LHCN-M2 (cell line): ENCODE measurements at places on chromosomes 5 and 9. TPM values are rescaled to one million over a fixed set of nuclear protein-coding genes. Genes with fewer than 3 reads are reported as not detected.
A peak's percentile ranks its signal among the peaks of the same experiment; 100 is the strongest.

DNA sequence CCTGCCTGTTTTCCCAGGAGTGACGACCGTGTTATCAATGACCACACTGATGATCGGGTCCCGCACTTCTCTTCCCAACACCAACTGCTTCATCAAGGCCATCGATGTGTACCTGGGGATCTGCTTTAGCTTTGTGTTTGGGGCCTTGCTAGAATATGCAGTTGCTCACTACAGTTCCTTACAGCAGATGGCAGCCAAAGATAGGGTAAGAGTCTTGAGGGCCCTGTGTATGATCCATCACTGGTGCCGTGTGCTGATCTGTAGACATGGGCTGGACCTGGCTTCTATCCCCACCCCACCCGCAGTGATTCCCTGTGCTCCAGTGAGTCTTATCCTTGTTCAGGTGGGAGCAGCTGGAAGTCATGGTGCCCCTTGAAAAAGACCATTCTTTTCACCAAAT is 26.0 kb downstream of the GABRP start:
- DNase-seq, result peak; percentile 5

DNA sequence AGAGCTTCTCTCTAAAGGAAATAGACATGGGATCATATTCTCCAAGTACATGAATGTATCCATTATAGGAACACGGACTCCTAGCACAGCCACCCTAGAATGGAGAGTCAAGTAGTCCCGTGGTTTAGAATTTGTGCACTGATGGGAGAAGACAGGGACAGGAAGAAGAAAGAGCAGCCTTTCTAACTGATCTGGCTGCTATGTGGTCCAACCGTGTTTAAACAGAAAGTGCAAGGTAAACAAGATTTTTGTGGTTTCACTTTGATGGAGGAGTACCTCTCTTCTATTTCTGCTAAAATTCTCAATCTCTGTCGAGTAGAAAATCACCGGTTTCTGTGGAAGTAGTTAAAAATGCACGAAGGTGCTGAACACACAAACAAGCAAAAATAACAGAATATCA is 171.3 kb downstream of the ST8SIA4 start:
- peak; percentile 7 for DNase-seq

- DNase-seq, result no peak
Observed at GRCh38 chr5:118311103-118311819, 677.1 kb downstream of the DTWD2 start.

GRCh38 chr9:2761424-2761823 is 44.1 kb downstream of the KCNV2 start:
- no peak for DNase-seq

- DNase-seq, result no peak
Observed at GRCh38 chr9:11701706-11702105, 991.5 kb upstream of the TYRP1 start.

Gene CYLC2
- not detected in 2 replicates for total RNA-seq

DNA sequence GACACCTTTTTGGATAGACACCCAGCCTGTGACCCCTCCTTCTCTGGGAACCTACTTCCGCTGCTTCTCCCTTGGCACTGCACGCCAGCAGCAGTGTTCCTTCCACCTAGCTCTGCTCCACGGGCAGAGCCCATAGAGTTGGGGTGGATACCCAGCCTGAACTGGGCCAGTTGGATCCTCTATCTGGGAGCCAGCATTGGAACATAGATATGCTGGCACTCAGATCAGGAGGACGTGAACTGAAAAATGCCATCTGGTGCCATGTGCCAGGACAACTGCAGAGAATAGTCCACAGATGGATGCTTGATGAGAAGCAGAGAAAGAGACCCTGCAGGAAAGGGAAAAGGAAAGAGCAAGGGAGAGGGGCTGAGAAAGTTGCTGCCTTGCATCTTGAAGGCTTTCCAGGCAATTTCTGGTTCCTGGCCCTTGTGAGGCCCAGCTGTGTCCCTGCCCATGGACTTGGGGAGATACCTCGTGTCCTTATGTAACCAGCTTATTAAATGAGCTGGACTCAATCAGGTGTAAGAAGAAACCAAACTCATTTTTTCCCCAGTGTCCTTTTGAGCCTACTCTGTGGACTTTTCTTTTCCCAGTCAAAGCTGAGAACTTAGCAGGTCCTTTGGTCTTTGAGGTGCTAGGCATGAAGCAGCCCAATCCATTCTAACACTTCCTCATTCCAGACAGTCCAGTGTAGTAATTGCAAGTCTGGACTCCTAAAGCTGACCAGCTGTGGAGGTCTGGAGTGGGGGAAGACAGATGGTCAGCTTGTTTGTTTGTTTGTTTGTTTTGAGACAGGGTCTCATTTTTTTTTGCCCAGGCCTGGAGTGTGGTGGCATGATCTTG is 39.1 kb downstream of the ANGPTL2 start:
- no peak for DNase-seq

- no peak for DNase-seq
Observed at GRCh38 chr5:65969539-65970393, 43.4 kb downstream of the ERBIN start.

DNA sequence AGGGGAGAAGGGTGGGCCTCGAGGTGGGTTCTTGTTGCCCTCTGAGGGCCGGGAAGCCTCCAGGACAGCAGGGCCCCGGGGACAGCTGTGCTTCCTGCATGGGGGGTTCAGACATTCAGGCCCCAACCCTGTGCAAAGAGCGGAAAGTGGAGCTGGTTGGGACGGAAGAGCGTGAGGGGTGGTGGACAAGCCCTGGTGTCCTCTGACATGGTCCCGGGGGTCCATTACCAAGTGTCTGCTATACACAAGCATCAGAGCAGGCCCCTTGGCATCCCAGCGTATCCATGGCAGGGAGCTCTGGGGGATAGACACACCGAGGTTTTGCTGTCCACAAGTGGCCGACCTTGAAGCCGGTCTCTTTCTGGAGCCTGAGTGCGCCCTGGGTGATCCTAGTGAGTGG is 9.3 kb downstream of the PLPP7 start:
- no peak for DNase-seq

DNA sequence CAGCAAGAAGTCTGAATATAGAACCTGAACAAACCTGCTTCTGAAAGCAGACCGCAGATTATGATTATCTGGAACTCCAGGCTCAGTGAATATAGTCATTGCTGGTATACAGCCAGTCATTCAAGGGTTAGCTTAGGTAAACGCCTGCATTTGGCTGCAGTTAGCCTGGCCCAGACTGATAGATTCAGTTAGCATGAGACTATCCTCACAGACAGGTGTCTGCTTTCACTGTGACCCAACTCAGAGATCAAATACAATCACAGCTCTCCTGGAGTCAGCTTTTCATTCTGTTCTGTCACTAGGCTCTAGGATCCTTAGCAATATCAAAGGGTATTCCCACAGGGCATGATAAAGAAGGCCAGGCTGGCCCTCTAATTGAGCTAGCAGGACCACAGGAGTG is 138.6 kb upstream of the PLCXD3 start:
- DNase-seq, result no peak

Gene CDC20B
- total RNA-seq, result not detected in 2 replicates

DNA sequence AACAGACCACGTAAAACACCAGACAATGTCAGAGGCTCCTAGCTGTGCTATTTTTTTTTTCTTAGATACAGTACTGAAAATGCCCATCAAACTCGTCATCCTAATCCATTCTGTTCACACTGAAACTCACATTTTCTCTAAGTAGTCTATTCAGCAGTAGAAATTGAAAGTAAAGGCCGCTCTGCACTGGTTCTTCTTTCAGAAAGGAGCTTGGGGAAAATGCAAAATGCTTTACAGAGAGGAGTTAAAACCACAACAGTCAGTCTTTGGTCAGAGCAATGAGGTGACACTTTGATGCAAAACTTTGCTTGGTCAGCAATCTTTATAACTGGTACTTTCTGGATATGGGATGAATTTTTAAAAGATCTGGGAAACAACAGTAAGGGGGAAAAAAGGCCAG is 43.8 kb upstream of the SUSD1 start:
- DNase-seq, result no peak

Gene UQCRQ
- total RNA-seq, result 125 and 144 TPM in 2 replicates

DNA sequence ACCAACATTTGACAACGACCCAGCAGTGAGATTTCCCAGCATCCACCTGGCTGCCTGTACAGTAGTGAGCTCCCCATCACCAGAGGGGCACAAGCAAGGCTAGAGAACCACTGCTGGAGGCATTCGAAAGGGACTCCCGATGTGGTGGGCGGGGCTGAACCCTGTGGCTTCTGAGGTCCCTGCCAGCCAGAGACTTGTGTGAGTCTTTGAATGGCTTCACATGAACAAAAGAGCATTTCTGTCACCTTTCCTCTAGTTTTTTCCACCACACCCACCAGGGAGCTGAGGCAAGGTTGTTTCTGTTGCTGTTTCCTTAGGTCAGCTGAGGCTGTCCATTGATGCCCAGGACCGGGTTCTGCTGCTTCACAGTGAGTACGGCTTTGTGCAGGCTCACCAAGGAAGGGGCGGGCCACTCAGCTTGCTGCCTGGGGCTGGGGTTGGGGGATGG is 15.7 kb downstream of the RGS3 start:
- DNase-seq, result no peak

DNA sequence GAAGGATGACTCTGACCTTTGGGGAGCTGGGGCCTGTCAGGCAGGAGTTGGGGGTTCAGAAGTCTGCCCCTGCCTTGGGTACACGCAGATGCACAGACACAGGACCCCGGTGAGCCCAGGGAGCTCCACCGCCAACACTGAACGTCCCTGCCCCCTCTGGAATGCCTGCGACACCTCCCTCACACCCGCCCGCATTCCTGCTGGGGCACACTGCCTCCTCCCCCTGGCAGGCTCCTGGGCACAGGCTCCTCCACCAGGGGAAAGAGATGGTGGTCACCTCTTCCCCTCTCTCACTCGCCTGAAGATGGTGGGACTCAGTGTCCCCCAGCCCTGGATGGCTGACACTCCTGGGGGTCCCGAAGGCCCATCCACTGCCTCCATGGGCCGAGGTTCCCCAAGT is 12.0 kb downstream of the CRB2 start:
- no peak for DNase-seq

DNA sequence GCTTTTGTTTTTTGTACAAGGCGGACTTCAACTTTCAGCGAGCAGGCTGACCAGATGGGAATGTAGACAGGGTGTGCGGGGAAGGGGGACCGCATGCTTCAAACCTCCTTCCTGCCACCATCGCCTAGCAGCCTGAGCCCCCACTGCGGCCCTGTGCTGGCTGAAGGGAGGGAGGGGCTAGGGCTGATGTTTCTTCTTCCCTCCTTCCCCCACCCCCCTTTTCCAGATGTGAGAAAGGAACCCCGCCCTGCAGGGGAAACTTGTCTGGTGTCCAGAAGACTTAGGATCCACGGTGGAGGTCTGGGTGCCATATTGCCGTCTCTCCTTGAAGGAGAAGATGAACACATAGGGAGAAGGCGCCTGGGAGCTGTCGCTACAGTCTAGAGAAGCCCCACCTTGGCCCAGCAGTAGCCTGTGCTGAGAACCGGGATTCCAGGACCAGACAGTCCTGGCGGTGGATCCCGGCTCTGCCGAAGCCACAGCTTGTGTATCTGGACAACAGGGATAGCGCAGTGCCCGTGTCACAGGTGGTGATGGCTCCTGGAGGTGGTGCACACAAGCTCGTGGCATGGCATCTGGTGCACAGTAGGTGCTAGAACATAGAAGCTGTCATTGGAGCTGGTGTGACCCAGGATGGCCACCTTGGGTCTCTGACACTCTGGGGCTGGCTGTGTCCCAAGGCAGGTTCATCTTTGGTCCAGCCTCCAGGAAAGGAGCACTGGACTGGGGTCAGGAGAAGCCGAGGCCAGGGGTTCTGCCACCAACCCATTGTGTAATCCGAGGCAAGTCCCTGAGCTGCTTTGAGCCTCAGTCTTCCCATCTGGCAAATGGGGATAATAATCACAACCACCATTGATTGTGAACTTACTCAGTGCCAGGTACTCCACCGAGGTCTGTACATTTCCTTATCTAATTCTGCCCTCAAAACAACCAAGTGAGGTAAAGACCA is 205.6 kb downstream of the C9orf50 start:
- DNase-seq, result no peak

DNA sequence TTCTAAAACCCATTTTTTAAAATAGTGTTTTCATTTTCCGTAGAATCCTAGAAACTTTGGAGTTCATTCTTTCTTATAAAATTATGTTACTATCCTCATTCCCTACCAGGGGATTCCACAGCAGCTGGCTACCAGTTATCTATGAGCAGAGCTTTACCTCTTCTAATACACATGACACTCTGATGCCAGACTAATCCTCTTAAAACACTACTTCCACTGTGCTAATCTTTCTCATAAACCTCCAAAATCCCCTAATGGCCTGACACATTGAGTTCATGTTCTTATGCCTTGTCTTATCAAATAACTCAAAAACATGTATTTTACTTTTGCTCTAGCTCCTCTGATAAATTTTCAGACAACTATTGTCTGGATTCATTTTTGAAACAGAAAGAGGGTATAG is 633.6 kb upstream of the FTMT start:
- DNase-seq, result no peak

Gene SLCO6A1
- total RNA-seq, result not detected in 2 replicates

DNA sequence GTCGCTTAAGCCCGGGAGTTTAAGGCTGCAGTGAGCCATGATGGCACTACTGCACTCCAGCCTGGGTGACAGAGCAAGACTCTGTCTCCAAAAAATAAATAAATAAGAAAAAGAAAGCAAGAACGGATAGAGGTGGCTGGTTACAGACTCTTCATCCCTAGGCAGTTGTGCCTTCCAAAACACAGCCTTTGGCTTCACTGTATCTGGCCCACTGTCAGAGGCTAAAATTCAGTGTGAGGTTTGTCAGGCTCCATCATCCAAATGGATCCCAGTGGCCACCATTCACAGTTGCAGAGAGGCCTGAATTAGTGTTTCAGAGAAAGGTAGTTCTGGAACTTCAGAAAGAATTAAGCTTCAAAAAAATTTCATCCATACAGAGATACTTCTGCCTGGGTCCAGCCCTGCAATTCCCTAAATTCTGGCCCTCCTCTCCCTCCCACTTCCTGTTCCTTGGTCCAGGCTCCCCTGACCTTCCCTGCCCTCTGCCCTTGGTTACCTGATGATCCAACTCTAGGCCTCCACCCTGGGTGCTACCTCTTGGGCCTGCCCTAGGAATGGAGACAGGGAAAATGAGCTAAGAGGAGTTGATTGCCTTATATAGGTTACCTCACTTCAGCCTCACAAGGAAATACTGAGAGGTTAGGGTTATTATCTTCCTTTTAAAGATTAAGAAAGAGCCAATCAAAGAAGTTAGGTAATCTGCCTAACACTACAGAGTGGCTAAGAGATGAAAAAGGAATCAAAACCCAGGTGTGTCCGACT is 97.2 kb upstream of the SLC44A1 start:
- DNase-seq, result no peak
